Stimulated activated CD4-positive, alpha-beta T cell treated with anti-CD3 and anti-CD28 coated beads, Interleukin-4, amount 100 ng/mL, for 48 hours (primary cell): ENCODE measurements at places on chromosomes 6 and 20.

GRCh38 chr20:24501764-24502556 lies 32.5 kb downstream of the SYNDIG1 start:
- DNase-seq: no peak

DNA sequence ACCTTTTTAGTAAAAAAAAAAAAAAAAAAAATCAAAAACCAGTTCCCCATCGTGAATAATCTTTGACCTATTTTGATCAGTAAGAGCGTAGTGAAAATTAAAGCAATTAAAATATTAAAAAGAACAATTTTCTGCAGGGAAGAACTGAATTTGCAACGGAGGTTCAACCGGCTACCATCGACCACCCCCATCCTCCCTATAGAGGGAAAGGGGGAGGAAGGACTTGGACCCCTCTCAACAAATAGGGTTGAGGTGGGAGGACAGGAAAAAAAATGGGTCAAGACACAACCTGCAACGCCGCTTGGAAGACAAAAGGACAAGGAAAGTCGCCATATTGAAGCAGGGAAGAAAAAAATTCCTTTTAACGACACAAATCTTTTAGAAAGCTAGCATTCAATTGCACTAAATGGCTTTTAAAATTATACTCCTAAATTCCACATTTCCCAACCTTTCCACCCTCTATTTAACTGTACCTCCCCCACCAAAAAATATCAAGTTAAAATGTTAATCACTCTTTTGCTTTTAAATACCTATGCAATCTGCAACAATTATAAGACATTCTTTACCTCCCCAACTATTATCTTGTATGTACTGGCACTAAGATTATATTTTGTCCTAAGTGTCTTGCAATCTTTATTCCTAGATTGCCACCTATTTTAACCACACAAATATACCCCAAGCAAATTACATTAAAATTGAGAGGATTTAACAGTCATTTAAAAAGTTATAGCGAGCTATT lies 1.7 kb downstream of the PPP1R10 start:
- no peak for DNase-seq

DNA sequence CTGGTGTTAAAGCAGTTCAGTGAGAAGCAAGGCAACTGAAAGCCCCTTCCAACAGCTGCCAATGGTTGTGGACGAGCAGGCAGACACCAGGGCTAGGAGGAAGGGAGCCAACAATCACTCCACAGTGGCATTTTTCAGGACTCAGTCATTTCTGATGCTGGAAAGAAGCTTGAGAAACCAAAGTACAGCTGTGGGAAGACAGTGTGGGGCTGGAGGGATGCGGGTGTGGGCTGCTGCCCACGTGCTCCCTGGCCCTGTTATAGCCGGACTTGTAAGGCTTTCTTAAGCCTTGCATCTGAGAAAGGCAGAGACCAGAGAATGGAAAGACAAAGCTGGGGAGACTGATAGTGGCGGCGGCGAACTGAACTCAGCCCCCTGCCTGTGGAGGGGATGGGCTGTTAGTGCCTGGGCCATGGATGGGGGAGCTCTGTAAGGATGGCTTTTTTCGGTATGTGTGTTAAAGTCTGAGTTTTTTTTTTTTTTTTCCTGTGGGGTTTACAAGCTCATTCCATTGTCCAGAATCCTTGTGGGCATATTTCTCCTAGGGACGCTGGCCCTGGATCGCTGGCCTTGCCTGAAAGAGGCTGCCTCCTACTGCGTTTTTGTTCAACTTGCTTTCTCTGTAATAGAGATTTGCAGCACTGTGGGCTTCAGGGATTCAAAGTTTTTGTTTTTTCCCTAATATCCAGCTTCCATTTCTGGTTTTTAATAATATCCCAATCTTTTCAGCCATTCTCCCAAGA lies 91.7 kb downstream of the GJA10 start:
- no peak for DNase-seq

- no peak for DNase-seq
Measured at GRCh38 chr6:18389479-18389878, 2.3 kb downstream of the RNF144B start.

- no peak for DNase-seq
Measured at GRCh38 chr6:5562277-5562676, 301.0 kb downstream of the FARS2 start.
